CD4-positive, alpha-beta T cell treated with Interleukin-1 beta for 1 hour (primary cell): ENCODE measurements at places on chromosomes 11 and 22.
A peak's percentile ranks its signal among the peaks of the same experiment; 100 is the strongest.

- DNase-seq = no peak
Measured at GRCh38 chr22:37115032-37115431, 5.5 kb upstream of the TMPRSS6 start.

- DNase-seq = no peak
Measured at GRCh38 chr11:1536065-1536843, 35.8 kb downstream of the DUSP8 start.

- DNase-seq = no peak
Measured at GRCh38 chr22:50009765-50010675, 2.5 kb downstream of the IL17REL start.

GRCh38 chr11:86765203-86765602 is 35.1 kb upstream of the PRSS23 start:
- no peak for DNase-seq

- no peak for DNase-seq
Measured at GRCh38 chr11:111355956-111356659, 23.0 kb downstream of the POU2AF1 start.

GRCh38 chr11:117438371-117439000 is 110.8 kb downstream of the CEP164 start:
- no peak for DNase-seq

GRCh38 chr11:71305451-71306125 is 53.2 kb upstream of the SHANK2 start:
- DNase-seq = no peak

DNA sequence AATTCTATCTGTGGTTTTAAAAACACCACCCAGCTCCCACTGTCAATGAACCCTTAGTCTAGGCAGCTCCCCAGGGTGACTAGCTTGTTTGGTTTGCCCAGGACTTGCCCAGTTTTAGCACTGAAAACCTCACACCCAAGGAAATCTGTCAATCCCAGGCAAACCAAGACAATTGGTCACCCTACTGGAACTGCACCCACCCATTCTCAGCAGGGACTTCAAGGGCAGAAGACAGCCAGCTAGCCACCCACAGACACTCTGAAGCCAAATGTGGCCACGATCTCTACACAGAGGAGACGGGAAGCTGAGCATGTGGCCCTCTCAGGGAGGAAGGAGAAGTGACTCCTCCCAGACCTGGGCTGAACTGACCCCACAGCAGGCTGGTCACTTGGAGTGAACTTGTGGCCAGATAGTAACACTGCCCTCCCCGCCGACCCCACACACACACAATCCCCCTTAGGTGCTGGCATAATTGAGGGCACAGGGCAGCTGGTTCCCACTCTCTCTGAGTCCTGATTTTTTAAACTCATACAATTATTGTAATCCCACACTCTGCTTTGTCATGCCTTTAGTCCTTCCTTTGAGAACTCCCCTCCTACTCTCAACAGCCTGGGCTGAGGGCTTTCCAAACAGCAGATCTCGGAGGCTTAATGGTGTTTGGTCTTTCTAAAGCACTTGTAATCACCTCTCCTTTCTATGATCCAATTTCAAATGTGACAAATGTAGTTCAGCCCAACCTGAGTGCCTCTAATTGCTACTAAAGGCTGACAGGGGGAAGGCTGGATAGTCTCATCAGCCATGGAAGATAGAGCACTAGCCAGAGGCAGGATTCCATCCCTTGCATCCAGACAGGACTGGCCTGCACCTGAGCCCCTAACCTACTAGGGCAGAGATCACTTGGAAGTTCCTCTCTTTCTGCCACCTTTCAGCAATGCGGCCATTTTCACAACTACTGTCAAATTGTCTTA is 74.7 kb upstream of the DRD2 start:
- DNase-seq = no peak

DNA sequence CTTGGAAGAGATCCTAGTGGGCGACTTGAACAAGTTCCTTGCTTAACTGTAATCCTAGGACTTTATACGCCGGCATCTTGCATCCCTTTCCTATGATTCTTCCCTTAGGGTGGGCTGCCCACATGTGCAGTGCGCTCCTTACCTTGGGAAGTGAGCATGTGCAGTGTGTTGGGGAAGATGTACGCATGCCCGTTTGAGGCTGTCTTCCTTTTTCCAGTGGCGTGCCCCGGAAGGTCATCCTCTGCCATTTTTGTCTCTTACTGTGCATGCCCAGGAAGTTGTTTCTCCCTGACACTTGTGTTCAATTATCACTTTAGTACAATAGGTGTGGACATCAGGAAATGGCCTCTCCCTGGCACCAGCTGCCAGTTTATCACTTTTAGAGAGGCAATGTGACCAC is 936.5 kb downstream of the TBC1D22A start:
- no peak for DNase-seq

DNA sequence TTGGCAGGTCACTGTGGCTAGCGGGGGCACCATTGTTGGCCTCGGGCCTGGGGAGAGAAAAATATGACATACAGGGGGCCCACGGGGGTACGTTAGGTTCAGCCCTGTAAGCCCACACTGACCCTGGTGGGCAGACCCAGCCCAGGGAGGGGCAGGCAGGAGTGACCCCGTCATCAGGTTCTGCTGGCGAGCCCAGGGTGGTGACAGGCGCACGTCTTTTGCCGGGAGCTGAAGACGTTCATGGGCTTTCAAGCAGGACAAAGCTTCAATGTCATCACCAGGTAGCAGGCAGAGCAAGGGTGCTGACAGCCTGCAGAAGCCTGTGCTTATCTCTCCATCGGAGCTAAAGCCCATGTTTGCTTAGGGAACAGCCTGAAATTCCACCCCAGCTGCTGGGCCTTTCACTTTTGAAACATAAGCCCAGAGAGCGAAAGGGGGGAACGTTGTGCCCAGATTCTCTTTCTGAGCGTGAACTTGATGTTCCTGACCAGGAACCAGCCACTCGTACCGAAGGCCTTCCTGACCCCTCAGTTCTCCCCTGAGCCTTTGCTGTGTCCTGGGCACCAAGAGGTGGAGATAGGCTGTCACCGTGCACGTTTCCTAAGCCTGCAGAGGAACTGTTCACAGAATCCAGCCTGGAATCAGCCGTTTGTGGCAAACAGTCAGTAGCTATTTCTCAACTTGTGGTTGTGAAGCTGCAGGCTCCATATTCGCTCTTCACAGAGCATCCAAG is 74.0 kb upstream of the ATXN10 start:
- DNase-seq = no peak

GRCh38 chr11:125062218-125062930 is 731 bp upstream of the SLC37A2 start:
- DNase-seq = no peak

- peak; percentile 43 for DNase-seq
Measured at GRCh38 chr22:32206774-32207758, 2.2 kb upstream of the RFPL2 start.

GRCh38 chr22:17152340-17152739 is 6.7 kb downstream of the HDHD5 start:
- no peak for DNase-seq

DNA sequence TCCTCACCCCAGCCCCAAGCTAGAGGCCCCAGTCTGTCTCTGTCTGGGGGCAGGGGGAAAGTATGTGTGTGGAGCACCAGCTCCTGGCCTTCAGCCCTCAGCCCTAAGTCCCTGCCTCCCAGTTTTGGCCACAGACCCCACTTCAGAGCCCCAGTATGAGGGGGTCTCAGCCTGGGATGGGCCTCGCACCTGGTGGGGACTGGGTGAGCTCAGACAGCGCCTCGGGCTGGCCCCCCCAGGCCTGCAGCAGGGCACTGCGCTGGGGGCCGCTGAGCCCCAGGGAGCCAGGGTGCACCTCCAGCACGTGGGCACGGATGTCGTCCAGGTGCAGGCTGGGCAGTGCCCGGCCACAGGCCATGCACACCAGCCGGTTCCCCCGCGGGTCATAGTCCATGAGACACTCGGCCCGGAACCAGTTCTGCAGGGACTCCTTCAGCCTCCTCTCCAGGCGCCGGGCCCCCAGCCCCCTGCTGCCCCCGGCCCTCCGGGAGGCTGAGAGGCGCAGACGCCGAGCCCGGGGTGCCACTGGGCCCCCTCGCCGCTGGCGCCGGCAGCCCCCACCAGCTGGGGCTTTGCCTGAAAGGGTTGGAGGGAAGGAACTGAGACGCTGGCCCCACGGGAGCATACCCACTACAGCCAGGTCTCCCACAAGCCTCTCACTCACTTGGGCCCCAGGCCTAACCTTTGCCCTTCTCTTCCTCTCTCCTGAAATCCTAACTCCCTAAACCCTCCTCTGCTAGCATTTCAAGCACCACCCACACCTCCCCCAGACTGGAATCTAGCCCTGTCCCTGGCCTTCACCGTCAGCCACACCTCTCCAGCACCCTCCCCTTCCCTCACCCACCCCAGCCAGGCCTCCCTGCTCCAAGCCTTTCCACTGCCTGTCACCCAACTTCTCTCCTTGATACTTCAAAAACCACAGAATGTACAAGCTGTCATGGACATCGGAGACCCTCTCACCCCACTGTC is 3.6 kb downstream of the ZFTA start:
- no peak for DNase-seq

DNA sequence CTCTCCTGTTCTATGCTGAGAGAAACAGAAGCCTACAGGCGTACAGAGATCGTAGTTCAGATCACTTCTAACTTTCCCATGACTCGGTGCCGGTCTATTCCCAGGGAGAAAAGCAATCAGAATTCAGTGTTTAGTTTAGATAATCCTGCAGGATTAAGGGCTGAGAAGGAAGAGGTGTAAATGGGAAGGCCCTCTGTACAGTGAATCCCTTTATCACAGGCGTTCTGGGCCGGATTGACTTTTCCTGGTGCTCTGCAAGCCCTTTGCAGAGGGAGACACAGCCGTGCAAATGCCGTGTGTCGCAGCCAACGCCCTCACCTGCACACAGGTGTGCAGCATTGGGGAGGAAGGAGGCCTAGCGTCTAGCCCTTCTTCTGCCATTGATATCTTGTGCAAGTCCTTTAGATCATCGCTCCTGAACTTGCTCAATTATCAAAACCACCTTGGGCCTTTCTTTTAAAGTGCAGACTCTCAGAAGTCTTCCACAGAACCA is 90.6 kb downstream of the DSCAML1 start:
- DNase-seq = no peak

- DNase-seq = no peak
Measured at GRCh38 chr22:29559030-29559429, 5.5 kb upstream of the THOC5 start.

DNA sequence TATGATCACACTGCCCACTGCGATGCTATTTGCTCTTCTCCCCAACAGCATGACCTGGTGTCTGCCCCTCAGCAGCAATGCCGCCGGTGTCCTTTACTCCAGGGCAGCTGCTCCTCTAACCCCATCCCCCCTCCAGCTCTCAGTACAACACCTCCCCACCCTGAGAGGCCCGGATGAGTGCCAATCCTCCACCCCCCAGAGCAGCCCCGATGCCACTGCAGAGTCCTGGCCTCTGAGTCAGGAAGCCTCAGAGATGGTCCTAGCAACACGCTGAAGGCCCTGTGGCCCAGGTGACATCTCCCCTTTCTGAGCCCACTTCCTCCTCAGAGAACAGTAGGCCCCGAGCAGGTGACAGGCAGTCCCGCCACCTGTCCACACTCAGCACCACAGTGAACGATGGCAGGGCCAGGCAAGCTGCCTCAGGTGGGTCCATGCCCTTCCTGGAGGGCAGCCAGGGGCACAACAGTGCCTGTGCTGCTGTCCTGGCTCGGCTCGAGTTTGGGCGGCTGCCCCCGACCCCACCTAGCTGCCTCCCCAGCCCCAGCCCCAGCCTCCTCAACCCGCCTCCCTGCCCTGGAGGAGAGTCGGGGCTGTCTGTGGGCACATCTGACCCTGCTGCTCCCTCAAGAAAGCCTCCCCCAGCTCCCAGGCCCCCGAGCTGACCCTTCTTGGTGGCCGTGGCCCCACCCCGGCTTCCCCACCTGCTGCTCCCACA is 3.9 kb upstream of the NDUFS8 start:
- no peak for DNase-seq

DNA sequence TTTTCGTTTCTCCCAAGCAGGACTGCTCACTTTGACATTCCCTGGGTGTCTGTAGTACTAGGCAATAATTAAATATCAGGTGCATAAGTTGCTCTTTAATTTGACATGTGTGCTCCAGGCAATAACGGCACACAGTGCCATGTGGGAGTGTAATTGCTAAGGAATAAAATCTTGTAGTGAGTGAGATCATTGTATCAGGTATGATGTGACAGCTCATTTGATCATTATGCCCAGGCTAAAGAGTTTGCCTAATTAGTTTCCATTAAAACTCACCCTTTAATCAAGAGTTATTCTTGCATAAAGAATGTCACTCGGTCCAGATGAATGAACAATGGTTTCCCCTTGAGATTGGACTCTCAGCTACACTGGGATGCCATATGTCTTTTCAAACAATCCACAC is 220.0 kb downstream of the INSC start:
- no peak for DNase-seq
